Smooth muscle cell of the umbilical artery (primary cell): ENCODE measurements at places on chromosomes 5 and 9. TPM values are rescaled to one million over a fixed set of nuclear protein-coding genes. Genes with fewer than 3 reads are reported as not detected.

The BAAT gene
- 0.23 TPM in 1 of 2 replicates, not detected in the other for total RNA-seq

The DMGDH gene
- 0.30 and 0.37 TPM in 2 replicates for total RNA-seq

The FOXD4L3 gene
- total RNA-seq: not detected in 2 replicates

The SYNPO gene
- 15.4 and 19.0 TPM in 2 replicates for total RNA-seq

The SLIT3 gene
- total RNA-seq: 29.4 and 49.1 TPM in 2 replicates

The VCAN gene
- total RNA-seq: 1,857 and 2,662 TPM in 2 replicates

The GPR21 gene
- 0.89 and 0.97 TPM in 2 replicates for total RNA-seq

The PCDHA1 gene
- total RNA-seq: under 0.01 and 0.09 TPM in 2 replicates

The TMEM171 gene
- 1.8 and 4.7 TPM in 2 replicates for total RNA-seq

The PDLIM7 gene
- total RNA-seq: 167 and 241 TPM in 2 replicates

The PRUNE2 gene
- total RNA-seq: 6.2 and 8.8 TPM in 2 replicates
